ENCODE measurements at places on chromosomes 16 and 17.

GRCh38 chr17:31653691-31654090 lies 205.4 kb downstream of the COPRS start:
- no peak for DNase-seq

DNA sequence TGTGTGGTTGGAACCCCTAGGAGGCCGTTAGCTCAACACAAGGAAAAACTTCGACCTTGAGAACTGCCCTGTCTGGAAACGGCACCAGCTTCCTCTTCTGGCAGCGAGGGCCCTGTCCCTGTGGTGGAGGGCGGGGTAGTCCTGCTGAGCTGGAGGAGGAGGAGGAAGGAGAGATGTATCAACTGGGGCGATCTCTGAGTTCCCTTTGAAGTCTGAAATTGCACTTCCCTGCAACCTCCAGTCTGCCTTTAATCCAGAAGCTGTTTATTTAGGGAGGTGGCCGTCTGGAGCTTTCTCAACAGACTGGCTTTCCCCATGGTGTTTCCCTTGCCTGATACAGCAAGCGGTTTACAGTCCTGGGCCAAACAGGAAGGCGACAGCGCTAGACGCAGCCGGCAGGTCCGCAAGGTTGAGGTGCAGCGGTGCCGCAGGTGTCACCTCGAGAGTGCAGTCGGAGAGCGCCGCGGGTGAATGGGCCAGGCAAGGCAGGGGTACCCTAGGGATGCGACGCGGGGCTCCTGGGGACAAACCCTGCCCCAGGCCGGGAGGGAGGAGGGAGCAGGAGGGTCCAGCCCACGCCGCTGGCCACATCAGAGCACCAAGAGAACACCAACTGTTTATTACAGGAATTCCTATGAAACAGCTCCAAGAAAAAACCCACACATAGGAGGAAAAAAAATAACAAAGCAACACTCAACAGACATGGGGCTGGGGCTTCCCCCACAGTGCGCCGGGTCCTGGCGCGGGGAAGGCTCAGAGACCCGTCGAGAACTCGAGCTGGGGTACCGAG lies 11.4 kb upstream of the MRPS23 start:
- DNase-seq = no peak

DNA sequence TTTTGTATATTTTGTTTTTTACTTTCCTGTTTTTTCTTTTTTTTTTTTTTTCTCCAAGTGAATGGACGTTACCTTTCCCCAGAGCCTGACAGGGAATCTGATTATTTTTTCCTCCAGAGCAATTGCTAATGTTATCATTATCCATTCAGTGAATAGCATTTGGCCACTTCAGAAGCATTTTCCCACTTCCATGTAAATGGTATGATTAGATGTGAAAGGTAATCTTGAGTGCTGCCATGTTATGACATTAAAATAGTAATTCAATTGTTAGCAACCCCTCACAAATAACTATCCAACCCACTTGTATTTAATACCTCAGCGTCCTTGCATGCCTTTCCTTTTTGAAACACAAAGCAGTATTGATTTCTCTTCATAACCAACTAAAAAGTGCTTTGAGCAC lies 1243.8 kb downstream of the CDH8 start:
- DNase-seq = no peak

DNA sequence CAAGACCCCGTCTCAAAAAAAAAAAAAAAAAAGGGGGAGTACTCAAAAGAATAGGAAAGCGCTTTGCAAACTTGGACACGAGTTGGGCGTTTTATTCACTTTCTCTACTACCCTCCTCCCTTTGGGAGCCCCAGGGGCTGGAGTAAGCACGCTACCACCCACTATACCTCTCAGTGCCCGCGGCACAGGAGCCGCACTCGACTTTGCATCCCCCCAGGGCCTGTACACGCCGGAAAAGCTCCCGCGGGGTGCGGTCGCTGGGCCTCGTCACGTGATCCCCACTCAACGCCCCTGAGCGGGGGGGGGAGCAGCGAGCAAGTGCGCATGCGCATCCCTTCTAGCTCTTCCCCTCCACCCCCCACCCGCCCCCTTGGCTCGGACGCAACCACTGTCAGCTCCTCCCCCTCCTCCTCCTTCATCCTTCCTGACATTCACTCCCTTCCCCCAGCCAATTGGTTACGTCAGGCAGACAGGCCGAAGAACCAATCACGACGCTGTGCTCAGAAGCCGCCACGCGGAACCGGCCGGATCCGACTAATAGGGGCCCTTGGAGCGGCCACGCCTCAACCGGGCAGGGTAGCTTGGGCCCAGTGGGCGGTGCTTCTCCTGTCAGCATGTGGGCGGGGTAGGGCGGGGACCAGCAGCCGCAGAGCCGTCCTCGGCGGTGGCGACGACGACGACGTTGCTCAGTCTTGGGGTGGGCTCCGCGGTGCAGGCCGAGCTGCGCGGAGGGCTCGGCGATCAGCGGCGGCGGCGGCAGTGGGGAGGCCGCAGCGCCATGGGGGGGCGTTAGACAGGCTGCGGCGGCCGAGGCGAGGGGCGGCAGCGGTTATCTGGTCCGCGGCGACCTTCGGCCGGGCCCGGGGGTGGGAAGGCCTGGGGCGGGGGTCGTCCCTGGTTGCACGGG lies at the start of gene HAPSTR1:
HAPSTR1 (plus strand) TSS at position 685 of the 907 bp plus-strand sequence. CDS start 401 bp downstream, outside the sequence.
- DNase-seq = peak; percentile 99

DNA sequence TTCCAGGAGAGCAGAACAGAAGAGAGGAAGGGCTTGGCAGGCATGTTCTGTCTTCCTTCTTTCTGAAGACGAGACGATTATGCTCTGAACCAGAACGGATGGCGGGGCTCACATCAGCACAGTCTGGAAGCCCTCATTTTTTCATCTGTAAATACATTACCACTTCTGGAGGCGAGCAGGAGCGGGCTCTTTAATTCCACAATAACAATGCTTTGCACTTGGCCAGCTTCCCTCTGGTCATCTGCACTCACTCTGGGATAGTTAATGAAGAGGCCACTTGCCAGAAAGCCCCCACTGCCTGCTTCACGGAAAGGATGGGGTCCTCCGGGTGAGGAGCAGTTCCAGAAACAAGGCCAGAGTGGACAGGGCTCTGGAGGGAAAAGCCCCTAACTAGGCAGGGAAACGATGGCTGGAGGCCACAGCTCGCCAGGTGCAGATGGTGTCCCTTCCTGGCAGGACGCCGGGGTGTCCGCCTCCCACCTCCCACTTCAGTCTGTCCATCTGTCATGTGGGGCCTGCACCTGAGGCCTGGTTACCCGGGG lies 13.1 kb upstream of the BCAR1 start:
- no peak for DNase-seq

DNA sequence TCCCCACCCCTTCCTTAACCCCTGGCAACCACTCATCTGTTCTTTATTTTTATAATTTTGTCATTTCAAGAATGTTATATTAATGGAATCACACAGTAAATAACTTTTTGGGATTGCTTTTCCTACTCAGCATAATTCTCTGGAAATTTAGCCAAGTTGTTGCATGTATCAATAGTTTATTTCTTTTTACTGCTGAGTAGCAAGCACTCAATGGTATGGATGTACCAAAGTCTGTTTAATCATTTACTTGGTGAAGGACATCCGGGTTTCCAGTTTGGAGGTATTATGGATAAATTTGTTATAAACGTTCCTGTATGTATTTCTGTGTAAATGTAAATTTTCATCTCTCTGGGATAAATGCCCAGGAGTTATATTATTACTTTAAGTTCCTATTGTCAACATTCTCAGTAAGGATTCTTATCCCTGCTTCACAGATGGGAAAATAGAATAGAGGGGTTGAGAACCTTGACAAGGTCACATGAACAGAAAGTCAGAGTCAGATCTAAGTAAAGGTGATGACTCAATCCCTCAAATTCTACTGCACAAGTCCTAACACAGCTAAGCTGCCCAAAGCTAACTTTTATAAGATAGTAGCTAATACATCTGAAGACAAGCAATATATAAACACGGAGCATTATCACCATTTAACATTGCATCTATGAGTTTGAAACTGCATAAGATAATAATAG lies 62.4 kb upstream of the MTMR4 start:
- no peak for DNase-seq

- DNase-seq = no peak
Observed at GRCh38 chr17:20095336-20096080, 86.3 kb downstream of the SPECC1 start.

DNA sequence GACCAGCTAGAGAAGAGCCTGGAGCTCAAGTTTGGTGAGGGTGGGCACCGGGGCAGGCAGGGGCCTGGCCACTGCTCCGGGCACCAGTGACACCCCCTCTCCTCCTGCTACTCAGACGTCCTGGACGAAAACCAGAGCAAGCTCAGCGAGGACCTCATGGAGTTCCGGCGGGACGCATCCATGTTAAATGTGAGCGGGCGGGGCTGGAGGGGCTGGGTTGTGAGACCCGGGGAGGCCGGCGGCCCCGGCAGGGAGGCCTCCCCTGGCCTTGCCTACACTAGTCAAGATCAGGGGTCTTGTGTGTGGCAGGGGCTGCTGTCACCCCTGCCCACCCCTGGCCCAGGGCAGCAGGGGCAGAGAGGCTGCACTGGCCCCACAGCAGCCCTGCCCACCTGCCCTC lies 17.8 kb downstream of the TRAF7 start:
- DNase-seq = no peak

DNA sequence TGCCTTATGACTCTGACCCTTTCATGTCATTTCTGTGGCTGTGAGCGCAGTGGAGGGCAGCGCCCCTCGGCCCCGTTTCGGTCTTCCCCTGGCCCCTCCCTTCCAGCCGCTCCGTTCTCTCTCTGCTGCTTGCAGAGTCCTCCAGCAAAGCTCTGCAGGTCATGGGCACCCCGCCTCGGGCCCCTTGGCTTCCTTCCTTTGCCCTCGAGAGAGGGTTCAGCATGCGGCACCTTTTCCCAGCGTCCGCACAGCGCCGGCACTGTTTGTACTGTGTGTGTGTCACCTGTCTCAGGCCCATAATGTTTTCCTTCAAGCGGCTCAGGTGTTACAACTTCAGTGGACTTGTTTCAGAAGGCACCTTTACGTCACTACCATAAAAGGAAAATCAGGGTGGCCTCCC lies 98.5 kb downstream of the RAP1GAP2 start:
- DNase-seq = no peak

GRCh38 chr16:27204312-27204915 lies 1.1 kb downstream of the KDM8 start:
- no peak for DNase-seq

GRCh38 chr17:43464046-43464445 lies 19.7 kb upstream of the DHX8 start:
- no peak for DNase-seq

GRCh38 chr17:74417178-74418045 lies 14.5 kb upstream of the GPRC5C start:
- DNase-seq = no peak

GRCh38 chr16:65125322-65125721 lies 3.5 kb upstream of the CDH11 start:
- DNase-seq = no peak

DNA sequence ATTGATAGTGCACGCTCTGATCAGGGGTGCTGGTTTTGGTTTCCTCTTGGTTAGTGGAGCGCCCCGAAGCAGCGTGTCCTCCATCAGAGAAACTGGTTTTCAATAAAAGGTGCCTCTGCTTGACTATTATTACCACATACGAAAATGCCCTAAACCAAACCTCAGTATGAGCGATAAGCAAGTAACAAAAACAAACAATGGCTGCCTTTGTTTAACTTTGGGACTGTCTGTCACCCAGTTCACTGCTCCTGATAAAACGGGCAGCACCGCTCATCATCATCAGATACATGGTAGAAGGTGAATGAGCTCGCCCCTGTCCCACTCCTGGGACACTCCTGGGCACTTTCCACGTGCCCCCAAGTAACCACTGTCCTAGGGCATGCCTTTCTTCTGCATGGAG lies 24.0 kb downstream of the DUSP14 start:
- no peak for DNase-seq

DNA sequence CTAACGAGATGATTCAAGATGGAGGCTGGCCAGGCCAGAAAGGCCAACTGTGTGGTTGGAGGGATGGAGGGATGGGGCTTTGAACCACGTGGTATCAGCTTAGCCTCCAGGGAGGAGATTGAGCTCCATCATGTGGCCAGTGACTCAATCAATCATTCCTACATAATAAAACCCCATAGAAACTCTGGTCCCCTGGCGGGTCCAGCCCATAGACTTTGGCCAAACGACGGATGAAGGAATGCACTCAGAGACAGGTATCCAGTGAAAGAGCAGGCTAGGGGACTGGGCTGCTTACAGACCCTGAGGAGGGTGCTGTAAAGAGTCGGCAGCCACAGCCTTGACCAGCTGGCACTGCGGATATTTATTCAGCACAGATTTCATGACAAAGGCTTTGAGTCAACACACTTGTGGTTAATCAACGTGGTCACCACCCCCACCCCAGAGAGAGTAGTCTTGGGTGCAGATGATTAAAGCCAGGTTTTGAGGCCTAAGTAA lies 308.7 kb upstream of the TNRC6C start:
- no peak for DNase-seq

DNA sequence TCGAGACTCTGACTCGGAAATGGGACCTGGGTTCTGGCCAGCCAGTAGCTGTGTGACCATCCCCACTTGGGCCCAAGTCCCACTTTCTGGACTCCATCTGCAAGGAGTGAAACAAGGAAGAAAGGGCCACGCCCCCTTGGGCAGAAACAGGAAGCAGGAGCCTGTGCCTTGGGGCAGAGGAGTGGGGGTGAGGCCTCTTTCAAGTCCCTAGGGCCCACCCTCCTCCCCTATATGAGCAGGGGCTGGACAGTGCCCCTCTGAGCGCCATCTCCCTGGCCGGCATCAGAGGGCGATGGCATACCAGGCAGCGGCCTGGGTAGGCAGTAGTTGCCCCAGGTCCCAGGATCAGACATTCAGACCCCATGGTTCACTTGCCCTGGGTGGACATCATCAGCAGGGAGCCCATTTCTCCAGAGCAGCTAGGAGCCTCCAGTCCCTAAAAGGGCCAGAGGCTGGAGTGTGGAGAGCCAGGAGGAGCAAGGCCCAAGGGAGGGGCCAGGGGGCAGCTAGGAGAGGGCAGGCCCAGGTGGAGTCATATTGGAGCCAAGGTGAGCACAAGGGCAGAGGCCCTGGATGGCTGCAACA lies 7.1 kb downstream of the BCAR1 start:
- peak; percentile 30 for DNase-seq

- DNase-seq = no peak
Observed at GRCh38 chr17:41989702-41990419, 23.3 kb downstream of the CNP start.

DNA sequence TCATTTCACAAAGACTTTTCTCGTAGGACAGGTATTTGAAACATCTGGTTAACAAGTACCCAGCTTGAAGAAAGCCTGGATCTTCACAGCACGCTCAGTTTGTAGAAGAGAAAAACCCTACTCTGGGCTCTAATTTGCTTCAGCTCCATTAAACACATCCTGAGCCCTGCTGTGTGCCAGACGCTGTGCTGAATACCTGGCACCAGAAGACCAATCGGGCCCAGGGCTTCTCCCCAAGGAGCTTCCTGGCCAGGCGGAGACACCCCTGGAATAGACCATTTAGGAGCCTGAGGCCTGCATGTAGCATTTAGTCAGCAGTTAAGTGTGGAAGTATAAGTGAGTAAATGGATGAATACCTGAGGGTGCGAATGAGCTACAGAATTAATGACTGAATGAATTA lies 8.9 kb upstream of the ABAT start:
- no peak for DNase-seq

All from substantia nigra (tissue), 51 donors.